Ecto neural progenitor cell (in vitro differentiated cells): ENCODE measurements at places on chromosomes 16 and 17.

DNA sequence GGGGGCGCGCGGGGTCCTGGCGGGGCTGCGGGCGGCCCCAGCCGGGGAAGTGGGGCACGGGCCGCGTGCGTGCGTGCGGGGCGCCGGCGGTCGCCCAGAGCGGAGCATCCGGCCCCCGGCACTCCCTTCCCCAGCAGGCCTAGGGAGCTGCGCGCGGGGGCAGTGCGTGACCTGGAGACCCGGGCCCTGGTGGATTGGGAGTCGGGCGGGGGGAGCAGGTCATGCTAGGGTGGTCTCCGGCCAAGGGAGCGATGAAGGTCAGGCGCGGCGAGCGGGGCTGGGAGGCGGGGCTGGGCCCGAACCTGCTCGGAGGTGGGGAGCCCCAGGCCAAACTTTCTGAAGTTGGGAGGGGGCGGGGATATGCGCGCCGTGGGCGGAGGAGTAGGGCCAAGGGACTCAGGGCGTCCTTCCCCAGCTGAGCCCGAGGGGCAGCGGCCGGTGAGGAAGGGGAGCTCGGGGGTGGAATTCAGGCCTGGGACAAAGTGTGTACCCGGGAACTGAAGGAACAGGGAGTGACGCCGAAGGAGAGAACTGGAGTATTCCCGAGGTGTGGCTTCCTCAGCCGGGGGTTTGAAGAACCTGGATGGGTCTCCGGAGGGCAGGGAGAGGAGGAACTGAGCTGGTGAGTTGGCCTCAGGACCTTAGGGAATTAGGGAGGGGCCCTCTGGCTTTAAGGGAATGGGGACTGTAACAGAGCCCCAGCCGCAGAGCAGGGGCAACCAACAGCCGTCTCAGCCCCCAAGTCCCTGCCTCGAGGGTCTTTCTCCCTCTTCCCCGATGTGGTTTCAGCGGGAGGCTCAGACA lies 589 bp downstream of the XYLT2 start:
- peak; percentile 85 for DNase-seq

DNA sequence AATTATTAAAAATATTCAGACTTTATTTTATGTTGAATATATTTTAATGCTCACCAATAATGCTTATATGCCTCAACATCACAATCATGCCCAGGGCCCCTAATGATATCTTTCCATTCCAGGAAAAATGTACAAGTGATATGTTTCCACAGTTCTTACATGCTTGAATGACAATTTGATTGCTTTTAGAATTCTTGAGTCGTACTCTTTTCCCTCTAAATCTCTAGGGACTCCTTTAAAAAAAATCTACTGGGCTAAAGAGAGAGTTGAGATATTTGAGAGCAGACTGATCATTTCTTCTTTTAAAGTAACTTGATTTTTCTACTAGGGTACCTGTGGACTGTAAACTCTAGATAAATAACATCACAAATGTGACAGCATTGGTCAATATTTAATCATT lies 18.2 kb upstream of the HLF start:
- no peak for DNase-seq

DNA sequence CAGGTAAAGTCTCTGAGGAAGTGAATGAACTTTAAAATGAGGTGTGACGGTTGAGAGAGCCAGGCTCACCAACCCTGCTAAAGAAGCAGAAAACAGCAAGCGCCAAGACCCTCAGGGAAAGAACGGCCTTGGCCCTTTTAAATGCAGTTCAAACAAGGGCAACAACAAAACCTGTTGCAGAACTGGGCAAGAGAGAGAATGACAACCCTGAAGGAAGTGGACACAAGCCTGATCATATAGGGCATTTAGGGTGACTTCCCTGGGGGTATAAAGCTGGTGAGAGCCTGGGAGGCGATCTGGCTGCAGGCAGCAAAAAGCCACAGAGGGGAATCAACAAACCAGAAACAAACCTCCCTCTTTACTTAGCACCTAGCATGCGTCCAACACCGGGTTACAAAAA lies 1.0 kb downstream of the CPPED1 start:
- DNase-seq: no peak

GRCh38 chr17:70869402-70870085 lies 700.2 kb downstream of the KCNJ2 start:
- DNase-seq: no peak

DNA sequence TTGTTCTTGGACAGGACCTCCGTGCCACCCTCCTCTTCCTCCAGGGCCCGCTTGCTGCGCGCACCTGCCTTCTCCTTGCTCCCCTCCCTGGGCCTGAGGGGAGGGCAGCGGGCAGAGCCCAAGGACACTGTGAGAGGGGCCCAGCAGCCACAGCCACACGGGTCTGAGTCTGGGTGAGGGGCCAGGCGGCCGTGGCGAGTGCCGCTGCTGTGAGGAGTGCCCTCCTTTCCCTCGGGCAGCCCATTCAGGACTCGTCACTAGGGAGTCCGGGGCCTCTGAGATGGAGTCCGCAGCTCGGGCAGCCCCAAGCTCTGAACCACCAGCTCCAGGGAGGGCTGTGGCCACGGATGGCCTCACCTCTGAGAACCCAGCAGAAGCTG lies 5.6 kb downstream of the DUS1L start:
- no peak for DNase-seq

GRCh38 chr16:80666378-80667250 lies 125.8 kb downstream of the DYNLRB2 start:
- DNase-seq: peak; percentile 58

DNA sequence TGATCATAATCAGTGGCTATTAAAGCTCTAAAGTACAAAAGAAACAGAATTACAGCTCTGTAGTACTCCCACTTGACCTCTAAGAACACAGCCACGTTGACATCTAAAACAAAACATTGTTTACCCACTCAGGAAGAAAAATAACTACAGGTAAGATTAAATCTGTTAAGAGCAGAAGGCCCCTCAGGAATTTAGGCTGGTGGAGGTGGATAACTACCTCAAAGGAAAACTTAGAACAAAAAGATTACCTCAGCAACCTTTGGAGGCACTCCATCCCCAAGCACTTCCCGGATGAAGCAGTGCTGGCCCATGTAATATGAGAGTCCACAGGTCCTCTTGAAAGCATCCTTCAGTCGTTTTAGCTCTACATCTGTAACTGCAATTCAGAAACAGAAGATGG lies 46.7 kb downstream of the USP32 start:
- DNase-seq: no peak

DNA sequence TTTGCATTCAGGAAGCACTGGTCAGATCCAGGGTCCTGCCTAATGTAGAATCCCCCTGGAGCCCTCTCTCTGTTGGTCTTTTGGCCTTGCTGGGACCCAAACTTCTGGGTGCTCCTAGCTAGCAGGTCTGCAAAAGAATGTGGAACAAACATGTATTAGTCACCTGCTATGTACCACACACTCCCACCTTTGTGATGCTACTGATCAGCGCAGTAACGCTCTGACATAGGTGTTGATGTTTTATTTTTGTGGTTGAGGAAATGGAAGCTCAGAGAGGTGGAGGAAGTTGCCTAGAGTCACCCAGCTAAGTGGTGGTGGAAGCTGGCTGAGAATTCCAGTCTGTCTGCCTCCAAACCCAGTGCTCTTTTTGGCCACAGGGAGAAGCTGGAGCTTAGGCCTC lies 35.8 kb upstream of the LGALS9 start:
- DNase-seq: no peak

GRCh38 chr16:11143372-11144035 lies 112.5 kb downstream of the SOCS1 start:
- no peak for DNase-seq

DNA sequence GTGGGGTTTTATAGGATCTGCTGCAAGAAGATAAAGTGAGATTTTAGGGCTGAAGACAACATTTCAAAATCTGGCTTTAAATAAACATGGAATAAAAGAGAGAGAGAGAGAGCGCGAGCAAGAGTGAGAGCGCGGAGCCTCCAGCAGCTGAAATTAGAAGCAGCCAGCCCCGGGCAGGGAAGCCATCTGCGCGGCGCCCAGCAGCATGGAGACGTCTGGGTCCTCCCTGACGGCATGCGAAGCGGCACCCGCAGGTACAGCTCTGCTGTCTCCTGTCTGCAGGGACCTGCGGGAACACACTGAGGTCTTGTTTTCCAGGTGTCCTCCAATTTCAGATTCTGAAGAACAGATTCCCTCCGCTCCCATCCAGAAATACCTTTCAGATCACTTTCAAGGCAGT lies 7.9 kb upstream of the BAIAP2 start:
- DNase-seq: no peak

DNA sequence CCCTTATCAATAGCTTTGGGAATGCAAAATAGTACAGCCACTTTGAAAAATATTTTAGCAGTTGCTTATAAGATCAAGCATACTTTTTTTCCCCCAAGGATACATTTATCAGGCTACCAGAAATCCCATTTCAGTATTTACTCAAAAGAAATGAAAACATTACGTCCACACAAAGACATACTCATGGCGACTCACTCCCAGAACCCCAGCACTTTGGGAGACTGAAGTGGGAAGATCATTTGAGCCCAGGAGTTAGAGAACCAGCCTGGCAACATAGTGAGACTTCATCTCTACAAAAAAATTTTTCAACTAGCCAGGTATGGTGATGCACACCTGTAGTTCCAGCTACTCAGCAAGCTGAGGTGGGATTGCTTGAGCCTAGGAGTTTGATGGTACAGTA lies 5.9 kb downstream of the SKA2 start:
- no peak for DNase-seq

- no peak for DNase-seq
These were observed 224.3 kb upstream of the EEF2KMT start for GRCh38 chr16:5321930-5322329.

DNA sequence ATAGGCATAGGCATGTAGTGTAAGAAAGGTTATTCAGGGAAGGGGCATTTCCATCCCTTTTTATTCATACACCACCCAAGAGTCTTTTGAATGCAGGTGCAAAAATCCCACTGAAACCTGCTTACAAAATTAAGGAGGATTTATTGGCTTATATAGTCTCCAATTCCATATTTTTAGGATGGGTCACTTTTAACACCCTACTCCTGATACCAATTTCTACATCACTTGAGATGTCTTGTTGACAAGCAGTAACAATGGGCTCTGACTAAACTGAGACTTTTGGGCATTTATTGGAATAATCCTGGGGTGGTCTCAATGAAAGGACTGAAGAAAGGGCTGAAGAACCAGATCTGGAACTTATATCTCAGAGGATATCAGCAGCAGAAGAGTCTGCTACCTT lies 18.9 kb upstream of the NKD1 start:
- DNase-seq: no peak

GRCh38 chr16:20942256-20942655 lies 41.7 kb downstream of the LYRM1 start:
- no peak for DNase-seq

DNA sequence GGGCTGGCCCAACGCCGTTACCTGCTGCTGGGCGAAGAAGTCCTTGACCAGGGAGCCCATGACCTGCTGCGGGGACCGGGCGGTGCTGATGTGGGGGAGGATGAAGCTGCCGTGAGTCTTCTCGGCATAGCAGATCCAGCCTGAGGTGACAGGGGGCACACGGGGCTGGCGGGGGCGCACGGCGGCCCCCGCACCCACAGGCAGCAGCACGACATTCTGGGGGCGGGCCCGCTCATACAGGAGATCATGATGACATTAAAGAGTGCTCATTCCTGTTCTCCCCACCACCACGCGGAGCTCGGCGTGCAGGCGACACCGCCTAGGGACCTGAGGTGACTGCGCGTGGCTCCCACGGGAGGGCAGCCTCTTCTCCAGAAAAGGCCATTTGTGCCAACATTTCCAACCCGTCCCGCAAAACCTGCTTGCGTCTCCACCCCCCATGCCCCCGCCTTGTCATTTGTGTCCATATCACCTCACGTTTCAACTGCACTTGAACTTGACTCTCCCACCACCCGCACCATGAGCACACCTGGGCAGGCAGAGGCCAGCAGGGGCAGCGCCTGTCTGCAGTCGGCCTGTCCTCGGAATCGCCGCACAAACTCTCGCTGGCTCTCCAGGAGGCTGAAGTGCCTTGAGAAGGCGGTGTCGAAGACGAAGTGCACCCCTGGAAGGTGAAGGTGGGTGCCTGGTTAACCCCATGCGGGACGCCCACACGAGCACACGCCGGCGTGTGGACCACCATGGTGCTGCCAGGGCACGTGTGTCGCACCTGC lies 6.4 kb downstream of the CIAO3 start:
- no peak for DNase-seq

- no peak for DNase-seq
These were observed 92.0 kb upstream of the PLCG2 start for GRCh38 chr16:81687131-81687456.

DNA sequence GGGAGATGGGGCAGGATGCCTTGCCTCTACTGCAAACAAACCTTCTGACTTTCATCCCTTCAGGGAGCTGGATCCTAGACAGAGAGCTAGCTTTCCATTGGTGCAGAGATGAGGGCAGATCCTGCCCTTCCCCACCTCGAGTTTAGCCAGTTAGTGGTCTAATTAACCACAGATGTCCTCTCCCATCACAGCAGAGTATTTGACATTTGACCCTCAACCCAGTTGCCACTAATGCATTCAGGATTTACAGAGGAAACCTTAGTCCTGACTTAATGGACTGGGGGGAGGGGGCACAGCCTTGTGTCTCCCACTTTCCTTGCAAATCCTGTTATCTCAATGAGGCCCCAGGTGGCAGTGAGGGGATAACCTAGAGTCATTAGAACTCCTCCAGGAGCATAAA lies 10.2 kb downstream of the PIP4K2B start:
- peak; percentile 72 for DNase-seq

DNA sequence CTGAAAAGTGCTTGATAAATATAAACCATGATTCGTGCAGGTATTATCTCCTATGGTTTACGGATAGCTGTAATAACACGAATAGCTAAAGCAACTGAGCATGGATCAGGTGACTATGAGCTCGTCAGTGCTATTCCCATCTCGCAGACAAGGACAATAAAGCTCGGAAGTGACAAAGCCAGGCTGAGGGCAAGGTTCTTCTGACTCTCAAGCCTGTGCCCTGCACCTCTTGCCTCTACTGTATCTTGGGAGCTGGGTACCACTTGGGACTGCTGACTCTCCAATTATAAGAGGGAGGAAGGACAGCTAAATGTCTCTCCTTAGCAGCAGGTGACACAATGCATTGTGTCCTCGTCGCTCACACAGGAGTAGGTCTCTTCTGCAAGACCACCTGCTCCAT lies 49.6 kb upstream of the IRF8 start:
- DNase-seq: no peak

- DNase-seq: peak; percentile 63
These were observed 58.2 kb upstream of the RPH3AL start for GRCh38 chr17:410543-411401.
